Right renal pelvis (tissue), 4 donors: ENCODE measurements at places on chromosomes 13 and 19. TPM values are rescaled to one million over a fixed set of nuclear protein-coding genes. Genes with fewer than 3 reads are reported as not detected.

Gene PROSER3
- 15.5 TPM for polyA plus RNA-seq

Gene SYNGR4
- polyA plus RNA-seq, result 0.69 TPM

Gene NLRP5
- 0.06 TPM for polyA plus RNA-seq

Gene SH2D3A
- 8.0 TPM for polyA plus RNA-seq

Gene LILRA1
- 0.36 TPM for polyA plus RNA-seq

Gene C13orf46
- 0.15 TPM for polyA plus RNA-seq

Gene USHBP1
- 5.7 TPM for polyA plus RNA-seq

Gene RASL11A
- 29.4 TPM for polyA plus RNA-seq

DNA sequence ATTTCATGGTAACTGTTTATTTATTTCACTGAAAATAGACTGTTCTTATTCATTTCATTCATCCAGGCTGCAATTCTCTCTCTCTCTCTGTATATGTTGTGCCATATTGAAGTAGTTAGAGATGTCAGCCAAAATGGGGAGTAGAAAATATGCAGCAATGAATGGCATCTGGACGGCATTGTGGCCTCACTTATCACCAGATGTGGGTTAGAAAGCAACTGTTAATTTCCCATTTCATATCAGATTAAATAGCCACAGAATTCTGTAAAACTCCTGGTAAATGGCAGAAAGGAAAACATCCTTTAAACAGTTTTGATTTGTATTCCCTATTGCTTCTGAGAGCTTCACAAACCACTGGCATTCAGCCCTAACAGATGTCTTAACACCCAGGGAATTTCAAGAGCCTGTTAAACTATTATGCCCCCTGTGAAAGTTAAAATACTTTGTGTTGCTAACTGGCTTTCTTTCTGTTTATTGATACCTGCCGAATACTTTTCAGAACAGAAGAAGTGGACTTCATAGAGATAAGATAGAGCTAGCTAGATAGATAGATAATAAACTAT is 1763.3 kb upstream of the MIR17HG start:
- DNase-seq, result no peak

DNA sequence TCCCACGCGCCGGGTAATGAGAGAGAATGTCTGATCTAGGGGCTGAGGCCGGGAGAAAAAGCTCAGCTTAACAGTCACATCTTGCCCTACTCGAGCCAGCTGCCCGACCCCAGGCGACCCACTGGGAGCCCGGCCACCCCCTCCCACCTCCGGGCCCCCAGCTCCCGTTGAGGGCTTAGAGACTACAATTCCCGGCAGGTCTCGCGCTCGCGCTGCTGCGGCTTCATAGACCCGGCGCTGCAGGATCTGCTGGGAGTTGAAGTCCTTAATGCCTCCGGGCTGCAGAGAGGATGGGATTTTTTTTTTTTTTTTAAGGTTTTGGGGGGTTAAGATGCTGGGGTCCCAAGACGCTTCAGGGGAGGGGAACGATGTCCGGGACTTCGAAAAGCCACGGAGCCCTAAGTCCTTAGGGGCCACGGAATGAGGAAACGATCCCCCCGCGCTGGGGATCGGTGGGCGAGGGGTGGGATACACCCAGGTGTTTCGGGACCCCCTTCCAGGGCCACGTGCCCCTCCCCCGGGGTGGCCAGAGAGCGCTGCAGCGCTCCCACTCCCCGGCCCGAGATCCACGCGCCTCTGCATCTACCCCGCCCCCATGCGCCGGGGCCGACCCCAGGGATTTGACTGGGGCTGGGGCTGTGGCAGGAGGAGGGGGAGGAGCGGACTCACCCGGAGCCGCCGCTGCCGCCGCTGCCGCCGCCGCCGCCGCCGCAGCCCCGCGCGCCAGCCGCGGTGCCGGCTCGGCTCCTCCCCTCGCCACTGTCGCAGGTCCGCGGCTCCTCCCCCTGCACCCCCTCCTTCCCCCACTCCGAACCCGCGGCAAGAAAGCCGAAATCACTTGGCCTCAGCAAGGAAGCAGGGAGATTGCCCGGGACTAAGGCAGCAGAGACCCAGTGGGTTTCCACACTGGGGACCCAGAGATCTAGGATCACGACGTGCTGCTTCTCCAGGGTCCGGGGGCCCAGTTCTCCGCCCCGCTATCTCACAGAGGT is at the start of gene SYT3:
Gene SYT3 (minus strand): TSS at position 761 of the 992 bp plus-strand sequence. CDS start 2,470 bp downstream, outside the sequence.
- no peak for DNase-seq

DNA sequence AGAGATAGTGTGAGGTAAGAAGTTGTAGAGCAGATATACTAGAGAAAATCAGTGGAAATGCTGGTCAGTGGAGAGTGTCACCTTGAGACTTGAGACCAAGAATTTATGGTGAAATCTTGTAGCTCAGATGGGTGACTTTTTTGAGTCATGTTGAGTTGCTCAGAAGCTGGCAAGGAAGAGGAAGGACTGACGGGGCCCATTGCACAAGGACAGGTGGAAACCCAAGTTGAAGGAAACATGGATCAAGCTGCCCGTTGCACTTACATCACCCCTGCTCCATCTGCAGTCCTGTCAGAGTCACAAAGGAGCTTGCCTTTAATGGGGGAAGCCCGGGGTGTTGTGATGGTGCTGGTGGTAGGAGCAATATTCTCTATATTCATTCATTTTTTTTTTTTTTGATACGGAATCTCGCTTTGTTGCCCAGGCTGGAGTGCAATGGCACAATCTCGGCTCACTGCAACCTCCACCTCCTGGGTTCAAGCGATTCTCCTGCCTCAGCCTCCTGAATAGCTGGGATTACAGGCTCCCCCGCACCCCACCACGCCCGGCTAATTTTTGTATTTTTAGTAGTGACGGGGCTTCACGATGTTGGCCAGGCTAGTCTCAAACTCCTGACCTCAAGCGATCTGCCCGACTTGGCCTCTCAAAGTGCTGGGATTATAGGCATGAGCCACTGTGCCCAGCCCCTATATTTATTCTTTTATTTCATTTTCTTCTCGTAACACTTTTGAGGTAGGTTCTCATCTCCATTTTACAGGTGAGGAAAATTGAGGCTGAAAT is 27.4 kb downstream of the UBAC2 start:
- DNase-seq, result no peak

DNA sequence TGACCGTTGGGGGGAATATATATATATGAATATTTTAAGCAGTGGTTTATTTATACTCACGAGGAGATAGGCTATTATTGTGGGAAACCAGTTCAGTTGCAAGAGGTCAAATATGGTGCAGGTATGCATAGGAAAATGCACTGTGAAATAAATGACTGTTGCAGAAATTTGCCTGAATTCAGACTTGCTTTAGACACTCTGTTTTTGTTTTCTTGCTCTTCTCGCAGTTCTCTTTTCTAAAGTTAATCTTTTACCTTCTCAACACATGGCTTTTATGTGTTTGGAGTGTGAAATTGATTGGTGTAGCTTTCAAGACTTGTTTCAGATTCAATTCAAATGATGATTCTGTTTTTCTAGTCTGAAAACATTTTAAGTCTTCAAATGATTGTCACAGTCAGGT is 109.7 kb downstream of the LRCH1 start:
- DNase-seq, result no peak

- no peak for DNase-seq
These were observed 15.4 kb upstream of the METTL21C start for GRCh38 chr13:102710261-102710679.

DNA sequence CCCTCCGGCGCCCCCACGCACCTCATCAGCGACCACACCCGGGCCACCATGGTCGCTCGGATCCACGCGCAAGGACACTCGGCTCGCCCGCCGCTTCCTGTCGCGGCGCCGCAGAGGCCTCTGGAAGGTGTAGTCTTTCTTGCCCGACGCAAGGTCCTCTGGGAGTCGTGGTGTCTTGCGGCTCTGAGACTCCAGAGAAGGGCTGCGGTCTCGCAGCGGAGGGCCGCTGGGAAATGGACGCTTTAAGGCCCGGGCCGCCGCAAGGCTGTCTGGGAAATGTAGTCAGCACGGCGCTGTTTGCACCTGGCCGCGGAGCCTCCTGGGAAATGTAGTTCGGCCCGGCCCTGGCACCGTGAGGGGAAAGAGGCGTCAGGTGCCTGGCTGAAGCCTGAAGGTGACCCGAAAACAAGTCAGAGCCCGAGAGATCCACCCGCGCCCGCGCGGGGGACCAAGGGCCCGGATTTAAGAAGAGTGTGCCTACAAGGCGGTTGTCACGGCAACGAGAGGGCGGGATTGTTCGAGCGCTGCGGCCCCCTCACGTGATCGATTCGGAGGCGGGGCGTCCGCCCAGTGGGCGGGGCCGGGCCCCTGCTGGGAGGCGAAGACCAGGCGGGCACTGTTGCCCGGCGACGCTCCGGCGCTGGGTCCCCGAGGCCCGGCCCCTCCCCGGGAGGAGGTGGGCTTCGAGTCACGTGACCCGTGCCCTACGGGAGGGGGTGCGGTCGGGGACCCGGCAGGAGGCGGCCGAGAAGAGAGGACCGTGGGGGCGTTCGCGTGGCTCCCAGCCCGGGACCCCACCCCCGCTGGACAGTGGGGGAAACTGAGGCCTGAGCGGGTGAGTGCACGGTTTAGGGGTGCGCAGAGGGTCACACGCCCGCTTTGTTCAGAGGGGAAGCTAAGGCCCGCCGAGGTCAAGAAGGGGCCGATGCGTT is at the start of the genes HSD11B1L and MICOS13:
Gene HSD11B1L (plus strand): TSS at position 591 of the 932 bp plus-strand sequence. CDS start 3,806 bp downstream, outside the sequence.
Gene MICOS13 (minus strand): TSS at position 80 of the 932 bp plus-strand sequence. CDS start 30 bp downstream, at position 50.
- DNase-seq, result peak; percentile 97

DNA sequence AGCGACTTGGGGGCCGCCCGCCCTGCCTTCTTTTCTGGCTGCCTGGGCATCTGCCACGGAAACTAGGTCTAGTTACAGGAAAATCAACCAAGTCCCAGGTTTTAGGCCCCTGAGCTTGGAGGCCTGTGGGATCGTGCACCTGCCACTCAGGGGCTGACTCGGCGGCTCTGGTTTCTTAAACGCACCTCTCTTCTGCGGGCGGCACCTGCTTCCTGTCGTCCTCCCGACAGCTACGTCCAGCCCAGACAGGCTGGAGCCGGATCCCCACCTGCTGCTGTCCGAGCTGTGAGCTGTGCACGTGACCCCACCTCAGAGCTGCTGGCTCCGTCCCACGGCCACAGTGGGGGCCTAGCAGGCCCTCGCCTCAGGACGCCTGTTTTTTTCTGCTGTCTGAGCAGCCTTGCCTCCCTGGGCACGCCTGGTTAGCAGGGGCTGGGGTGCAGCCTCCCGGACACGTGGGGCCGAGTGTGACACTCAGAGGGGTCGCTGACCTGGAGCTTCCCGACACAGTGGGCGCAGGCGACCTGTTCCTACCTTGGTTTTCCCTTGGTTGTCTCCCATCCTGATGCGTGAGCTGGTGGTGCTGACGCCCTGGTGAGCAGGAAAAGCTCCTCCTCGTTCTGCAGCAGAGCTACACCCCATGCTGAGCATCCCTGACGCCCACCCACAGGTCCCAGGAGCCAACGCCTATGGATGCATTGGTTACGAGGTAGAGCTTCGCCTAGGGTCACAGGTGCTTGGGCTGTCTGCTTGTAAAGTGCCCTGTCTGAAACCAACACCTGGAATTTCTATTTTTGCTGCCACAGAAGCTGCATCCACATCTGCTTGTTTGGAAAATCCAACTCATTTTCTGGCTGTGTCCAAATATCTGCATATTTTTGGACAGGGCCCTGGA is 17.5 kb downstream of the TMEM255B start:
- no peak for DNase-seq

DNA sequence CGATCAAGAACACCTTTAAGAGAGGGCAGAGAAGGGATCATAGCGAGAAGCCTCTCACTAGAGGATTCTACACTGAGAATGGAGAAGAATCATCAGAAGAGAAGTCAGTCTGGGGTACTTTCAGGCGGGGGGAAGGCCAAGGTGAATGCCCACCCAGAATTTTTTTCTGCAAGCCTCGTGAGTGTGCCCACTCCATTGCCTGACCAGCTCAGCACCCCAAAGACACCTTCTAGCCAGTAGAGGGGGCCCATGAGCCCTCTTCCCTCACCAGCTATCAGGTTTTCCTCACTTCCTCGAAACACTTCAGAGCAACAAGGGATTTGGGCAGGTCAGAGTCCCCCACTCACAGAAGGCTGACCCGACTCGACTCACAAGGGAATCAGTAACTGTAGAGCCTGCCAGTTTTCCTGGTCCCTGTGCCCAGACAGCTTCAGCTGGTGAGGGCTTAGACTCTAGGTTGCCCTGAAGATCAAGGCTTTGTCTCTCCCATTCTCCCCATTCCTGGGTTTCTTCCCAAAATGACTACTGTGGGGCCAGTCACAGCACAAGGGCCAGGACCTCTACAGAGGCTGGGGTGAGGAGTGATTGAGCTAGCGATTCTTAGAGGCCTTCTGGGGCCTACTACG is 18.4 kb downstream of the NLRP13 start:
- DNase-seq, result no peak

- DNase-seq, result no peak
These were observed 714 bp downstream of the CCDC106 start for GRCh38 chr19:55648585-55649267.

DNA sequence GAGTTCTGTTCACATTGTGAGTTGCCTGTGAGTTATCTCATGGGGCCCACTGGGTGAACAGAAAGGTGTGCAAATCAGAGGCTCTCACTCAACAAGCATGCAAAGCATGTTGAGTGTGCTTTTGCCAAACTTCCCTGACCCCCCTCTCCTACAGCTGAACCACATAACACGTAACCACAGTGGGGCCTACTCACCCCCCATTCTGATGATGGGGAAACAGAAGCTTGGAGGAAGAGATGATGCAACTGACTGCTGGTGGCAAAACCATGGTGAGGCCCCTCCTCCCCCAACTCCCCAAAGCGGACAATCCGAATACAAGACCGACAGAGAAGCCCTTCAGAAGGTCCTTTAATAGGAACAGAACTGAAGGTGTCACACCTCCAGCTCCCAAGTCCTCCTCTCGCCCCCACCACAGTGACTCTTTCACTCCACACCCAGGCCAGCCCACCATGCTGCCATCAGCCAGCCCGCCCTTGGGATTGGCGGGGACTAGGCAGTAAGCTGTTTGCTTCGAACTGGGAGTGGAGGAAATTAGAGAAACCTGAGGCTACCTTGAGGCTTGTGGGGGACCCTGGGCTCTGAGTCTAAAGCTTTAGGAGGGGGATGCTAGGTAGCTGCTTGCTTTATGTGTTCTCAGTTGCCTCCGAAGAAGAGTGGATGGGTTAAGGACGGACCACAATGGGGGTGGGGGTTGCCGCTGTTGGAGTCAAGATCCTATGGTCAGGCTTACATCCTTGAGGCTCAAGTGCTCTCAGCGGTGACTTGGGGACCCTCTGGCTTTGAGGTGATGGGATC is 3.8 kb downstream of the ZNF784 start:
- no peak for DNase-seq

- DNase-seq, result no peak
These were observed 54.8 kb downstream of the COG3 start for GRCh38 chr13:45519493-45519892.

DNA sequence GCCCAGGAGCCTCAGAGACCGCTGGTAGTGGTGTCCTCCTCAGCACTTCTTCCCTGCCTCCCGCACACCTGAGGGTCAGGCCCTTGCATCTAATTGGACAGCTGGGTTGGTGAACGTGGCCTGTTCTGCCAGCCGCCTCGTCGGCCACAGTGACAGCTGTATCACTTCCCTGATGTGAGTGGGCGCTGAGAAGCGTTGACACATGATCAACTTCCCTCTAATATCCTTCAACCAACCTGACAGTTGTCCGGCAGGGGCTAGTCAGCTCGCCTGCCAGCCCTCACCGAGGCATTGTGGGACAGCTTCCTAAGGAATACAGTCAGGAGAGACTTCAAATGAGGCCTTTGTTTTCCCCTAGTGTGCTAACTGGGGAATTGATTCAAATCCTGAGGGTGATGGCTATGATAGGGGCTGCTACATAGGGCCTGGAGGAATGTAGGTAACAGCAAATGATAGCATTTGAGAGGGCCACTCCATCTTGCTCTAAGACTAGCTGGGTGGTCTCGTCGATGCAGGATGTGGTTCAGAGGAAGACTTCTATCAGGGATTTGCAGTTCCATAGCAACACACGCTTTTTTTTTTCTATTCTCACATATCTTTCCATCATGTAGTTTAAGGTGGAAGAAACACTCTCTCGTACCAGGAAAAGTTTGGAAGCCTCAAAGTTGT is 230.8 kb downstream of the TSHZ3 start:
- DNase-seq, result no peak
